Kidney glomerular epithelial cell (primary cell): ENCODE measurements at places on chromosomes 1 and 21.
A peak's percentile ranks its signal among the peaks of the same experiment; 100 is the strongest.

- DNase-seq, result no peak
These were observed 80.9 kb upstream of the SYT6 start for GRCh38 chr1:114234408-114235124.

- no peak for DNase-seq
These were observed 1.7 kb upstream of the TRIM45 start for GRCh38 chr1:117123274-117123673.

DNA sequence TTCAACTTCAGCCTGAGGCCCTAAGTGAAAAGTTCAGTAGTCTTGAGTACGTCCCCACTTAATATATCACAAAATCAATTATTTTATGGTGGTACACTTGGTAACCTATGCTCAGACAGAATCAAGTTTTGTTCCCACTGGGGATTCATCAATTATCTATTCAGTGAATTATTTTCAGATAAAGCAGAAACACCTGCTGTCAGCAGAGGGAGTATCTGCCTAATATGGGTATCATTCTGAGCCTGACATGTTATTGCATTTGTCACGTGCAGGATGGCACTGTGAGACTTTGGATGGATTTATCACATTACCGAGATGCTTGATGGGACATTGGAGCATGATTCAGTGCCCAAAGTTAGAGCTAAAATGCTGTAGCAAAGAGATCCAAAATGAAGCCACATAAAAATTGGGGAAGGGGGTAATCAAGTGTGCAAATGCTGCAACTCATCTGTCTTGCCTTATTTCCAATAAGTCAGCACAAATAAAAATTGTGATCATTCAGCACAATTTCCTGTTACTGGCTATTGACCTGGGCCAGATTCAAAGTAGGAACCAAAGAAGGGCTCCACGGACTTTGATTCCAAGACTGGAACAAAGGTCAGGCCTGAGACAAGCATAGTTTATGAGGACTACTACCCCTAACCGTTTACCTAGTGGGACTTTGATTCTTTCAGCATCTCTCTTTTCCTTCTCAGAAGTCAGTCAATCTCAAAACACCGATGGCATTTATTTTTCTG, 657.6 kb downstream of the LMO4 start:
- no peak for DNase-seq

DNA sequence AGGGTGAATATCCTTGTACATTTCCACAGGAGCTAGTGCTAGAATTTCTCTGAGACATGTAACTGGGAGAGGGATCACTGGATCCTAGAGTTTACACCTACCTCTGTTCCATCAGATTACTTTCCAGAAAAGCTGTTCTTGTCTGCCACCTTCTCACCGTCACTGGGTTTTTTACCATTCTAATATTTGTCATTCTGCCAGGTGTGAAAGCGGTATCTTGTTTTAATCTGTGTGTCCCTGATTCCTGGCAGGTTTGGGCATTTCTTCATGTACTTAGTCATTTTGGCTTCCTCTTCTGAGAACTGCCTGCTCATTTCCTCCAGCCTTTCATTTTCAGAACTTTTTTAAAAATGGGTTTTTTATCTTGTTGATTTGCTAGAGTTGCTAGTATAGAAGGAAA, 5.1 kb downstream of the PMF1 start:
- no peak for DNase-seq

GRCh38 chr1:107883562-107883961, 81.4 kb downstream of the VAV3 start:
- no peak for DNase-seq

DNA sequence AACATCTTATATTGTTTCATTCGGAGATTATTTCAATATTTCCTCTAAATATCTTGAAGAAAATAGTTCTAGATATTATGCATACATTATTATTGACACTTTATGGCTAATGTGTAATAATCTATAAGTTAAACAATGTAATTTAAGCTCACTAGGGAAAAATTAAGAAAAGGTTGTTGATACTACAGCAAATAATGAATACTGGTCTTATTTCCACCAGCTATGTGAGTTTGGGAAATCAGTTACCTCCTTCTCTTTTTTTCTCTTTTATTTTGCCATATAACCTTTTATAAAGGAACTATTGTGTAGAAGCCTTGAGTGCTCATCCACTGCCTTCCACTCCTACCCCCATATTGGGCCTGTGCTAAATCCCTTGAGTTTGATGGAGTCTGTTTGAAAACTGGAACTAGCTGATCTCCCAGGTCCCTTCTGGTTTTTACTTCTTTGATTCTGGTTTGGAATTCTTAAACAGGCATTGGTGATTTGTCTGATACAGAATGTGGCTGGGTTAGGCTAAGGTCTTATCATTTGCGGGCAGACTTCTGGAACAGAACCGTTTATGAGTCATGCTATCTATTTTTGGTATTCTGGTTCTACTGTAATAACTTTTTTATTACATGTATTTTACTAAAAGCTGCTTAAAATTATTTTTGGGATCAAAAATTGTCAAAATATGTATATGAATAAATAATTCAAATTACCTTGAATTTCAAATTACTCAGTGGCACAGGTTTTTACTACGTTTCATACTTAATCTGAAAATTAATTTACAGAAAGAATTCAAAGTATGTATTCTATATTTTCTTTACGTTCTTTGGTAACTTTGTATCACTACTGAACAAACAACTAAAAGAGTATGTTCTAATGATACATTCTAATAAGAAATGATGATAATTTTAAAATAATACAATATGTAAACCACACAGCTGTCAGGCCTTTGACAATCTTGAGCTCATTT, 5.0 kb upstream of the CDC14A start:
- no peak for DNase-seq

DNA sequence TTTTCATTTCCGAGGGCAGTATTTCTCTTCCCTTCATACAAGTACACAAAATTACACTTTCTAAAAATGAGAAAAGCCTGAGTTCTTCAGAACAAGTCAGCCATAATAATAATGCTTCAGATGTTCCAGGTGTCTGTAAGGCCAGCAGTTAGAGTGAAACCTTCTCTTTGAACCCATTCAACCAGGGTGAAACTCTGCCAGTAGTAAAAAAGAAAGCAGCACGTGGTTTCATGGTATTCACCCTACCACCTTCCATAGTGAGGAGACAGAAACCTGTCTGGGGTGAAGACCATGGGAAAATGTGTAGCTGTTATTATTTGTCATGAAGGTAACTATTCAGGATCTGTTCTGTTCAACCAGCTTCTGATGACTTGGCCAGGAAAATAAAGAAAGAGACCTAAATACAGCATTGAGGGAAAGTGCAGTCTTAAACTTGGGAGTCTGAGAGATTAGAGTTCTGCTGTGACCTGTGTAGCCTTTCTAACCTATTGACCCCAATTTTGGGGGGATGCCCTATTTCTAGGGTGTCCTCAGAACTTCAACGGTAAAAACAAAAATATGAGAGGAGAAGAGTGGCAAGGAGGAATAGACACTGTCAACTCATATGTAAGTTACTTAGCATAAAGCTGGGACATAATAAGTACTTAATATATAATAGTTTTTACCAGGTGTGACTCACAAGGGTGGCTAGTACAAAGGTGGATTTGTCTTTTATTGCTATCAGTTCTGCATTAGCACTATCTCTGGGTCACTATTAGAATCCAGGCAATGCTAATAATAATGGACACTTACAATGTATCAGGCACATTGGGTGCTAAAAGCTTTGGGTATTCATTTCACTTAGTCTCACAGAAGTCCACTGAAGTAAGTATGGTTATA, 70.0 kb upstream of the TNFSF4 start:
- no peak for DNase-seq

DNA sequence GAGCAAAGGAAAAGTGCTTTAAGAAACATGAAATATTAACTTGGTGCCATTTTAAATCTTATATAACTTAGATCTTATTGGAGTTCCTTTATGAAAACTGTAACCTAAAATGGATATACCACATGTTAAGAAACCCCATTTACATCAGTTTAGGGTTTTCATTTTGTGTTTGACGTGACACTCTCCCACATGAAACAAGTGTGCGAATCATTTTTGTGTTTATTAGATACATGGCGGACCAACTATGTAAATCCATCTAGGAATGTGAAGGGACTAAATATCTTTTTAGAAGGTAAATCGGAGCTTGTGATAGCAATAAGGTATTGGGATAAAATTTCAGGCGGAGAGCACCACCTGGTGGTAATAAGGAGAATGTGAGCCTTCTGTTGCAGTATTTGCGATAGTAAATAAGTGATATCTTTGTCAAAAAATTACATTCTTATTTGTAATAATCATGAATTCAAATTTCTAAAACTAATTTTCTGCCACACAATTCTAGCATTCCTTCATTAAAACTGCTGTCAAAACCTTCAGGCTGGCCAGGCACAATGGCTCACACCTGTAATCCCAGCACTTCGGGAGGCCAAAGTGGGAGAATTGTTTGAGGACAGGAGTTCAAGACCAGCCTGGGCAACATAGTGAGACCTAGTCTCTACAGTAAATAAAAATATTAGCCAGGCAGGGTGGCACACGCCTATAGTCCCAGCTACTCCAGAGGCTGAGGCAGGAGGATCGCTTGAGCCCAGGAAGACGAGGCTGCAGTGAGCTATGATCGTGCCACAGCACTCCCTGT, 31.3 kb downstream of the SMAP2 start:
- DNase-seq, result peak; percentile 42

GRCh38 chr1:6359216-6360116, 34.1 kb downstream of the ACOT7 start:
- peak; percentile 12 for DNase-seq

DNA sequence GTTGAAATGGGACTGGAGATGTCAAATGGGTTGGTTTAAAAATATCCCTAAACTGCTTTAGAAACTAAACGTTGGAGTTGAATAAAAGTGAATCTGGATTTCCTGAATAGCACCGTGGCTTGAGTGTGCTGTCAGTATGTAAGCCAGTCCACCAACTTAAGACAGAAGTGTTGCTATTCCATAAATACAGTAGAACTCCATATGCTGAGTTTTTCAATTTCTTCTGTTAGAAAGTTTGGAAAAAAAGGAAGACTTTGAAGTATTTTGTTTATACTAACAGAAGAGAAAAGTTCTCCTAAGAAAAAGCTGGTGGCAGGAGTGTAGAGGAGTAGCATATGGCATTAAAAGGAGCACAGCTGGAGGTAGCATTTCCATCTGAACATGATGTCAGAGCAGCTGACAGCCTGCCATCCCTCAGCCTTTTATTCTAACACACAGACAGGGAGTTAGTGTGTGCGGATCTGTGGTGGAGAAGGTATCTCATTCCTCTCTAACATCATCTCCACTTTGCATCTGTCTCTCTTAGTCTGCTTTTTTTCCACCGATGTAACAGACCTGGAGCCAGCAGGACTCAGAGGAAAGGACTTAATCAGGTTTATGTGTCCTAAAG, at the start of gene ZBTB18:
Gene ZBTB18, plus strand, starts transcription at position 449 of the 610 bp plus-strand sequence. Its CDS starts 149 bp downstream, at position 598.
- DNase-seq, result peak; percentile 48

DNA sequence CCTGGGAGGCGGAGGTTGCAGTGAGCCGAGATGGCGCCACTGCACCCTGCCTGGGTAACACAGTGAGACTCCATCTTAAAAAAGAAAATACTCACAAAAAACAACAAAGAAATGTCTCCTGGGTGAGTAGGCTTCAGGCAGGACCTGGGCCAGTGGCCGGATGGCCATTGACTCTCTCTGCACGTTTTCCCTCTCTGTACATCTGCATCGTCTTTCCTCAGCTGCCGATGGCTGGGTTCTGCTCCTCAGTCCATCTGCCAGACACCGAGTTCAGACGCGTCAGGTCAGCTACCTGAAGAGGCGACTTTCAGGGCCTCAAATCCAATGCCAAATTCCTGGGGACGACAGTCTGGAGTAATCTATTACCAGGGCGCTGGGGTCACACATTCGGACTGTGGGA, 199.3 kb downstream of the CAMTA1 start:
- no peak for DNase-seq

DNA sequence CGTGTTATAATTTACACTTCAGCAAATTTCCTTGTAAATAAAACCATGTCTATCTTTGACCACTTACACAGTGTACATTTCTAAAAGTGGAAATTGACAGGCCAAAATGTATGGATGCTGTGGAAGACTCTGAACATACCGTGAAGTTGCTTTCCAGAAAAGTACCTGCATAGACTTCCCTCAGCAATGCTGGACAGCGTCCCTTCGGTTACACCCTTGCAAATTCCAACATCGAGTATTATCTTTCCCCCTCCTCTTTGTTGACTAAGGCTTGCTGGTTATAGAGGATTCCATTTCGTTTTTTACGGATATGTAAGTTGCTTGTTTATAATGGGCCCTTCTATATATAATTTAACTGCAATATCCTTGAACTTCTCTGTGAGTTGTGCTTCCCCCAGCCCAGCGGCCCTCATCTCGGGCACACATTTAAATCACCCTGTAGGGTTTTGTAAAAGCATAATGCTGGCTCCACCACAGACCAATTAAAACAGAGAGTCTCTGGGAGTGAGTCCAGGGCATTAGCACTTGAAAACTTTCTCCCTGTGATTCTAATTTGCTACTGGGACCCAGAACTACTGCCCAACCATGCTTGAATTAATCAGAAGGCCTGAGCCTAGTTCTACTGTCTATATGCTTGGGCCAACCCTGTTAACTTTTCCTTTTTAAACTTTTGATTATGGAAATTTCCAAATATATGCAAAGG, 230.3 kb downstream of the GRIK3 start:
- DNase-seq, result no peak

- DNase-seq, result no peak
These were observed 27.3 kb upstream of the EPHA2 start for GRCh38 chr1:16183179-16183578.

DNA sequence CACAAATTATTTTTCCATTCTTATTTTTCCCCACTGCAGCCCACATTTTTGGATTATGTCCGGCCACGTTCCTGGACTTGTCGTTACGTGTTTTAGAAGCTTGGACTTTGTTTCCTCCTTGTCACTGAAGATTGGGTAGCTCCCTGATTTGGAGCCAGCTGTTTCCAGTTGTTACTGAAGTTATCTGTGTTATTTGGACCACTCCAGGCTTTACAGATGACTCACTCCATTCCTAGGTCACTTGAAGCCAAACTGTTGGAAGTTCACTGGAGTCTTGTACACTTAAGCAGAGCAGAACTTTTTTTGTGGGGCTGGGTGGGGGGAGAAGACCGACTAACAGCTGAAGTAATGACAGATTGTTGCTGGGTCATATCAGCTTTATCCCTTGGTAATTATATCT, 12.2 kb upstream of the AXDND1 start:
- DNase-seq, result no peak

DNA sequence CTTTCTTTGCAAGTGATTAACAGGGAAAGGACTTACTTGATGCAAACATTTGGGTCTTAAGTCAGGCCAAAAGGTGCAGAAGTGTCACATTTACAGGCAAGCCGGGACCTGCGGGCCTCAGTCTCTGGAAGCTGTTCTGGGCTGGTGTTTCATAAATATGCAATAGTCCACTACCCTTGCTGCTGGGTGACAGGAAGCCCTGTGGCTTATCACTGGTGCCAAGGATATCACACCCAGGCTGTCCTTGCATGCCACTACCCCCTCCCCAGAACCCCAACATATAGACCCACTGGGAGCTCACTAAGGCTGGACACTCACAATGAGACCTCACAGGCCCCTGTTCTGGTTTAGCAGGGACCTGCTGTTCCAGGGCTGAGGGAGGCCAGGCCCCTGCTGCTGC, 3.4 kb upstream of the LEFTY2 start:
- no peak for DNase-seq
